ENCODE measurements at places on chromosomes 12 and 14.

- no peak for DNase-seq
These were observed 6.8 kb upstream of the KRT83 start for GRCh38 chr12:52327830-52328500.

DNA sequence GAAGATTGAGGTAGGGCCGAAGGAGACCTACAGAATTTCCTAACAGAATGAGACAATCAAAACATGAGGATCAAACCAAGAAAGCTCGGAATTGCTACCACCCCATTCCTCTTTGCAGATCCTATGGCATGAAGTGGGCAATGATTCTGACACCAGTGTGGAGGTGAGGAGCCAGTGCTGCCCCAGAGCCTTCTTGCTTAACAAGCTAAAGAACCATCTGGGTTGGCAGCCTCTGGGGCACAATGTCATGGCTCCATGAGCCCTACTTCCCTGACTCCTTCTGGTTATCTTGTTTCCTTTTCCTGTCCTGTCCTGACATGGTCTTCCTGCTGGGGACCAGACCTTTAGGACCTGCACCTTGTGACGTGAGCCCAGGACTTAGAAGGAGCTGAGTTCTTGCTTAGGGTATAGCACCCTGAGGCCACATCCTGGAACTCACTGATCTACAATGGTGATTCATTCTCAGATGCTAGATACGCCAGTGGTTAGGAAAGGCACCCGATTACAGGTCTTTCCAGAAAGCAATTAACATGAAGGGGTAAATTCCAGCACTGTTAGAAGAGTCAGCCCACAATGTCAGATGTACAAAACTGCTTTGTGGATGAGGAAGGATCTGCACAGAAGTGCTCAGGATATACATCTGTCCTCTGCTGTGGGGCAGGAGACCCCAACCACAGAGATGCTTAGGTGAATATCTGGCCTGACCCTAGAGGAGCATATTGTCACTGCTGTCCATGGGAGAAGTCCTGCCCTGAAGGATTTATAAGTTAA is 324.2 kb downstream of the ZFP36L1 start:
- peak; percentile 96 for DNase-seq

DNA sequence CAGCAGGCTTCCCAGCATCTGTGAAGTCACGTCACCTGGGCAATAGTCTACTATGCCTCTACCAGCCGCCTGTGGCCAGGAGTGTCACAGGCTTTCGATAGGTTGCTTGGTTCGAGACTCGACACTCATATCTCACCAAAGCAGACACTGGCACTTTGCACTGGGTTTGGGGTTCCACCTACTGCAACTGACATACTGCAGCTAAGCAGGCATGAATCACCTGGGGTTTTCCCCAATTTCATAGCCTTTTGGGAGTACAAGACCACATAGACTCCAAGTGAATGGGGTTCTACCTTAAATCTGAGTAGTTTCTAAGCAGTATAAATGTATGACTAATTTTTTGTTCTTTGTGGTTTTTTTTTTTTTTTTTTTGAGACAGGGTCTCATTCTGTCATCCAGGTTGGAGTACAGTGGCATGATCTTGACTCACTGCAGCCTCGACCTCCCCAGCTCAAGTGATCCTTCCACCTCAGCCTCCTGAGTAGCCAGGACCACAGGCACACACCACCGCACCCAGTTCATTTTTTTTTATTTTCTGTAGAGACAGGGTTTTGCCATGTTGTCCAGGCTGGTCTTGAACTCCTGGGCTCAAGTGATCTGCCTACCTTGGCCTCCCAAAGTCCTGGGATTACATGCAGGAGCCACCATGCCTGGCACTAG is 32.1 kb downstream of the DMAC2L start:
- peak; percentile 49 for DNase-seq

DNA sequence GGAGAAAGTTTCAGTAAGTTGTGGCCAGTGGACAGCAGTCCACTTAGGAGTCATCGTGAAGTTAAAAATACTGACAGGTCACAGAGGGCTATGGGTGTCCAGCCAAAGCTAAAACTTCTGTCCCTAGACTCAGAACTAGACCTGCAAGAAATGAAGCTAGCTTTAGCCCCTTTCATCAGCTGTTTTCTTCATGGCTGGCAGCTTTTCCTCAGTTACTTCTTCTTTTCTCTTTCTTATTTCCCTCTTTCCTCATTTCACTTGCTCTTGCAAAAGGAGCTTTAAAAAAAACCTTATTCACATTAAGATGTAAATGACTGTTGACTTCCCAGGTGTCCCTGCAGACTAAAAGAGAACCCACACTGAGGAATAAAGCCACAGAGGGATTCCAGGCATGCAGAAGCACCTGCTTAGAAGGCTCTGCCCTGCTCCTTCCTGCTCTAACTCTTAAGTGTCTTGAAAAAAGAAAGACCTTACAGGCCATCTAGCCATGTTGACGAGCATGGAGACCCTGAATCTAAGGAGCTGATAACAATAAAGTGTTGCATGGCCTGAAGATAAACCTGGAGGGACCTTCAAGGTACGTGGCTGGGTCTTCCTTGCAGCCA is 69.7 kb upstream of the CCND2 start:
- no peak for DNase-seq

DNA sequence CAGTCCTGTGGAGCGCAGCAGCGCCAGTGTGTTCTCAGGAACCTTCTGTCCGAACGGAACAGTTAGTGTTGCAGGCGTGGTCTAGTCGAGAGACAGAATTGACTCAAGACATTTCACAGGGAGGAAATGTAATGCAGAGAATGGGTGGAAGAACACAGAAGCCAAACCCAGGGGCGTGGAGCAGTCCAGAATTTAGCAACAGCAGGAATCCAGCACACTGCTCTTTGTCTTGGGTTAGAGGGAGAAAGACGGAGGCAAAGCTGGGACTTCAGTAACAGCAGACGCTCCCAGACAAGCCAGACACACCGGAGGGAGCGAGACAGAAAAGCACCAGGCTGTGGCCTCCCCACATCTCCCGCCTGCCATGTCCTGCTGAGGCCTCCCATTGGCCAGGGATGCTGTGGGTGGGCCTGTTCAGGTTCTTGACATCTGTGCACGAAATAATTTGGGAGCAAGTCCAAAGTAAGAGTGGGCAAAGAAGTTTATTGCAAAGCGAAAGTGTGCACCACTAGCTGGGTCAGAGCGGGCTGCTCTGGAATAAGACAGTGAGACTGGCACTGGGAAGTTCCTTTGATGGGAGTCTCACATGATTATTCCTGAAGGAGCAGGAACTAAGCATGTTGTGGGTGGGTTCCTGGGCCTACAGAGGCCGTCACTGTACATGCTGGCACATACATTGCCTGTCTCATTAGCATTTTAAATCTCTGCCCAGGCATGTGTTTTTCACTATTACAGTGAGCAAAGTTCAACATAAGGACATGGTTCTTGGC is 339.3 kb upstream of the SFSWAP start:
- no peak for DNase-seq

- DNase-seq, result no peak
These were observed 6.6 kb downstream of the DLK1 start for GRCh38 chr14:100733152-100733850.

DNA sequence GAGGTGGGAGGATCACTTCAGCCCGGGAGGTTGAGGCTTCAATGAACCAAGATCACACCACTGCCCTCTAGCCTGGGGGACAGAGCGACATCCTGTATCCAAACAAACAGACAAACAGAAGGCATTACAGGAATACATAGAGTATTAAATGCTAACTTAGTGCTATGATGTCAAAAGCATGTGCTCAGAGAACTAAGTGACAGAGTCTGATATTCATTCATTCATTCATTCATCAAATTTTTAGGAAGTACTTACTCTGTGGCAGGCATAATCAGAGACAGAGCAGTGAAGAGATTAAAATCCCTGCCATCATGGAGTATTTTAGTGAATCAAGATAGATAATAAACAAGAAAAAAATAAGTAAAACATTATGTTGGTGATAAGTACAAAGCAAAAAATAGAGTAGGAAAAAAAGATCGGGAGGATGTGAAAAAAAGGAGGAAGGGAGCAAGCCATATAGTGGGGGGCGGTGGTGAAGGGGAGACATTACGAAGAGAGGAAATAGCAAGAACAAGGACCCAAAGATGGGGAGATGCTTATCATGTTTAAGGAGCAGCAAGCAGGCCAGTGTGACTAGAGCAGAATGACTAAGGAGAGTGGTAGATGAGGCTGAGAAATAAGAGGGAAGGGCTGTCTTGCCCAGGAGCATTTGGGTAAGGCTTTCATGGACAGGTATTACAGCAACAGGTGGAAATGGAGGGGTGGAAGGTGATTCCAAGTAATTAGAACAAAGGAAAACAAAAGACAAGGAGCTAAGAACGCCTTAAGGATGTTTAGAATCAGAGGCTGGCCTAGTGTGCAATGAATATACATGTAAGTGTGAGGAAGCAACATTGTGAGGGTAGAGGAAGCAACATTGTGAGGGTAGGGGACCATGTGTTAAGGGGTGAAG is 2.8 kb downstream of the MAP4K5 start:
- peak; percentile 44 for DNase-seq

GRCh38 chr12:7369274-7369729 is 65.4 kb downstream of the ACSM4 start:
- no peak for DNase-seq

GRCh38 chr12:18332173-18332572 is 70.9 kb downstream of the PIK3C2G start:
- no peak for DNase-seq

DNA sequence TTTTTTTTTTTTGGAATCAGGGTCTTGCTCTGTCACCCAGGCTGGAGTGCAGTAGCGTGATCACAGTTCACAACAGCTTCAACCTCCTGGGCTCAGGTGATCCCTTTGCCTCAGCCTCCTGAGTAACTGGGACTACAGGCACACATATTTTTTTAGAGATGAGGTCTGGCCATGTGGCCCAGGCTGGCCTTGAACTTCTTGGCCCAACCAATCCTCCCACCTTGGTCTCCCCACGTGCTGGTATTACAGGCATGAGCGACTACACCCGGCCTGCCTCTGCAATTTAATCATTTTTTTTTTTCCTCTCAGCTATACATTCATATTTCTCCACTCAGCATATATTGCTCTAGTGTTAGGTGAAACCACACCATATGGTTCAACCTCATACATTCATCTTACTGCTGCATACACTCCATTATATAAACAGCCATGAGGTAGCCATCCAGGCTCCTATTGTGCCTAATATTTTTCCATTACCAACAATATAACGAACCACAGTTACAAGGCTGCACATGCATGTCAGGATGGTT is 7.1 kb downstream of the STX2 start:
- no peak for DNase-seq
